ENCODE measurements at places on chromosomes 1 and 21.

DNA sequence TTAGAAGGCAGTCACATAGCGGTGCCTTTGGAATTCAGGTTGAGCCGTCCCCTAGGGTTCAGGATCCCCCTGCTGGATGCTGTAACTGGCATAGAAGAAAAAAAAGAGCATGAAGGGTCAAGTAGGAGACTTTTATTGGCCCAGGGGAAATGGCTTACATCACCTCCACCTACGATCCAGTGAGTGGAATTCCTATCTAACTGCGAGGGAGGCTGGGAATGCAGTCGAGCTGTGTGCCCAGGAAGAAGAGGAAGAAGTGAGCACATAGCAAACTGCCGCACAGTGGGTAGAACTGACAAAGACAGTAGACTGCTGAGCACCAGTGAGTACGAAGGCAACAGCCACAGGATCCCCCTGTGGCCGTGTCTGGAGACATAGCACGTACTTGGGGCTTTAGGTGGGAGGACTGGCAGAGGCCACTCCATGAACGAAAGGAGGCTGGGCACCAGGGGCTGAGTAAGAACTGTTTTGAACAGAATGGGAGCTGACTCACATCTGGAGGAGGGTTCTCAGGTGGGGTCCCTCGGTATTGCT lies 79.2 kb downstream of the RNF220 start:
- no peak for DNase-seq

DNA sequence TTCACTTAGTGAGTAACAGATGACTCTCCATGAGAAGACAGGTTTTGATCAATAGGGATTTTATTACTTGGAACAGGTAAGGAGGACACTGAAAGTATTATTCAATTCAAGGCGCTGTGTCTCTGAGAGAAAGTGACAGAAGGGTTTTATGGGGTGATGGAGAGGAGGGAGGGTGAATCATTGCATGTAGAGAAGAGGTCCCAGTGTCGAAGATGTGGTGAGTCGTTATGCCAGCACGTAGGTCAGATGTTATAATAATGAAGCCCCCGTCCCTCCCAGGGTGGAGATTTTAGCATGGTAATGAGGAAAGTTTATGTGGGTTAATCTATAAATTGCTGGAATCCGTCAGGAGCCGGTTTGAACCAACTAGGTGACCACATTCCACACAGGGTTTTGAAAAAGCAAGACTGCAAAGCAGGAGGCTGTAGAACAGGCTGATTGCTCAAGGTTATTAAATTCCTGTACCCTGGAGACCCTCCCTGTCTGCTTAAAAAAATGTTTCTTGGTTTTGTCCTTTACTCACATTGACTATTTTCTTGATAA lies 586.4 kb upstream of the TMPRSS15 start:
- DNase-seq: no peak

GRCh38 chr21:34884346-34884929 lies 164.7 kb downstream of the RUNX1 start:
- DNase-seq: no peak

GRCh38 chr1:167621780-167622313 lies 8.2 kb upstream of the RCSD1 start:
- DNase-seq: no peak

DNA sequence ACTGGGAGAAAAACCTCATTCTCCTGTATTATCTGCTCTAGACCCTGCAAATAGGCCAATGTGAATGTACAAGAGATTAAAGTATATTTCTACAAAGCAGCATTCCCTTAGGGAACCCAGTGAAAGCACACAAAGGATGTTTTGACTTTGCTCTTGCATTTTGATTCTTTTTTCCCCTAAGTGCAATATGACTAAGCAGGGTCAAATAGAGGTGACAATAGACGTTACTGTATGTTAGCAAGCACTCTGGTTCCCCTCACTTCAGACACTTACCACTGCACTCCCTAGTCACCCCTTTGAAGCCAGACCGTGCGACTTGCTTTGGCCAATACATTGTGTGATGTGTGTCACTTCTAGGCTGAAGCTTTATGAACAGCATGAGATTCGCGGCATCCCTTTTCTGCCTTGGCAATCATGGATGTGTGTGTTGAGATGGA lies 209.7 kb downstream of the RHOU start:
- DNase-seq: no peak

DNA sequence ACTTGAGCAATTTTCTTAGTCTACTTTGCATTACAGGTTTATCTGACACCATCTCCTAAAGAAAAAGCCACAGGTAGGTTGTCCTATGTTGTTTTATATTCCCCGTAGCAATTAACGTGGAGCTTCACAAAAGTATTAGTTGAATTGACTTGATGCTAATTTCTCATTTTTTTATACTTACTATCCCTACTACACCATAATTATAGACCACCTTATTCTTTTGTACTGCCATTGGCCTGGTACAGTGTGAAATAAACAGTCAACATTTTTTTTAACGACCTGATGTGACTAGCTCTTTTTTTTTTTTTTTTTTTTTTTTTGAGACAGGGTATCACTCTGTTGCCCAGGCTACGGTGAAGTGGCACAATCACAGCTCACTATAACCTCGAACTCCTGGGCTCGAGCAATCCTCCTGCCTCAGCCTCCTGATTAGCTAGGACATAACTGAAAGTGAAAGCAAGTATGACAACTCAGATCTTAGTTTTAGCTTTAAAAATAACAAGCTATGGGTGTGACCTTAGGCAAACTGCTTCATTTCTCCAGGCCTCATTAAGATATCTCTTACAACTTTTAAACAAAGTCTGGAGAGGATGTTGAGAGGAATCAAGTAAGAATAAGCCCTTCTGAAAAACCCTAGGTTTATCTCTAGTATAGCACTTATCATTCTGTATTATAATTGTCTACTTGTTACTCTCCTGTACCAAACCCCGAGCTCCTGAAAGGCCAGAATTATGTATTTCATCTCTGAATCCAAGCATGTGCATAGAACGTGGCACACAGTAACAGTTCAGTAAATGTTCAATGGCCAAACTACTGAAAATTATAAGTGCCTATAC lies 49.5 kb downstream of the LUZP1 start:
- DNase-seq: no peak

GRCh38 chr1:186974774-186975181 lies 146.0 kb downstream of the PLA2G4A start:
- no peak for DNase-seq

DNA sequence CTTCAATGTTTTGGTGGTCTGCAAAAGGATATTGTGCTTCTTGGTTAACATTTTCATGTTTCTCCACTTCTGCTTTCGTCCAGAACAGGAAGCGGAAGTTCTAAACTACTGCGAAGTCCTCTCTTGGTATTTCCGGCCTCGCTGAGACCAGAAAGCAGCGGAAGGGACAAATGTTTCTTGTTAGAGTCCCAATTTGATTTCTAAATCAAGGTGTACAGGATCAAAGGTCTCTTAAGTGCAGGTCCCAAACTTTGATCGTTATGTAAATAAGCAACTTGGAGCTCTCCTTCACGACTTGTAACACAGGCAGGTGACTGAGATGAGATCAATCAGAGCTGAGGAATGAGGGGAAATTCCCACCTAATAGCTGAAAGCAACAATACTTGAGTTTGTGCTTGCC lies 40.1 kb upstream of the HMCN1 start:
- DNase-seq: no peak

- DNase-seq: no peak
Measured at GRCh38 chr1:245261786-245262185, 107.0 kb downstream of the KIF26B start.

GRCh38 chr1:156126043-156126629 lies 11.6 kb downstream of the LMNA start:
- DNase-seq: peak; percentile 94

- DNase-seq: no peak
Measured at GRCh38 chr21:32889596-32889995, 118.0 kb upstream of the PAXBP1 start.

GRCh38 chr21:35399706-35400105 lies 350.6 kb upstream of the RUNX1 start:
- no peak for DNase-seq

DNA sequence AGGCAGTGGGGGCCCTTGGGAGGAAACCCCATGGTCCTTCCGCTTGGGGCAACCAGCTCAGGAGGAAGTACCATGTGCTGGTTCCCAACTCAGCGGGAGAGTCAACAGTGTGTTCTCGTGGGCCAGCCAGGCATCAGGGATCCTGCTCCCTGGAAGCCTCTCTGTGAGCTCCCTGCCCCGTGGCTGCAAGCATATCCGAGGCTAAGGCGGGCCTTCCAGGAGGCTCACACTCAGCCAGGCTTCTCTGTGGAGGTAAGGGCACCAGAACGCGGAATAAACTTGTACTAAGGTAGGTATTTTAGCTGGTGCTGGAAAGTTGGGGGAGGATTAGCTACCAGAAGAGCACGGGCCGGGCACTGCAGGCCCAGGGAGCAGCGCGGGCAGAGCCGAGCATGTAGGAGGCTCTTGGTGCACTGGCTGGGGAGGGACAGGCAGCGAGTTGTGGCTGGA lies 74.7 kb upstream of the POU3F1 start:
- DNase-seq: no peak

GRCh38 chr1:46062651-46063319 lies 69.6 kb downstream of the PIK3R3 start:
- DNase-seq: no peak

DNA sequence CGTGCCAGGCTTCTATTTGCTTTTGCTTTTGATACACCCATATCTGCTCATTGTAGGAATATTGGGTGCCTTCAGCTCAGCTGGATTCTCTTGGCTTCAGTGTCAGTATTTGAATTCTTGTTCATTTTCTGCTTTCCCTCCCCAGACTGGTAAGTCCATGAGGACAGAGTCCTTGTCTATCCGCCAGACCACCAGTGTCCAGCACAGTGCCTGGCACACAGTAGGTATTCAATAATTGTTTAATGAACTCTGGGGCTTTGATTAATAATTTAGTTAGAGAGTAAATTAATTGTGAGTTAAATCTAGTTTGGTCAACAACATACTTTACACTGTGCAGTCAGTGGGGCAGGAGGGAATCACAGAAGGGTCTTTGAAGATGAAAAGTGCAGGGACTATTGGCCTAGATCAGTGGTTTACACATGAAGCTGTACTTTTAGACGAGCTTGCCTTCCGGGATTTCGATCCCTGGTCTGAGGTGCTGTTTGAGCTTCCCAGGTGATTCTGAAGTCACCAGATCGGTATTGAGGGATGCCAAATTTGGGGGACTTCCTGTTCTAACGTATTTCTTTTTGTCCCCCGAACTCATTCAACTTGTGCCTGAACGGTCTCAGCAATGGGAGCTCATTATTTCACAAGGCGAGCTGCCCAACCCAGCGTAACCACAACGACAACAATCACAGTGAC lies 119.1 kb upstream of the JUN start:
- DNase-seq: no peak

DNA sequence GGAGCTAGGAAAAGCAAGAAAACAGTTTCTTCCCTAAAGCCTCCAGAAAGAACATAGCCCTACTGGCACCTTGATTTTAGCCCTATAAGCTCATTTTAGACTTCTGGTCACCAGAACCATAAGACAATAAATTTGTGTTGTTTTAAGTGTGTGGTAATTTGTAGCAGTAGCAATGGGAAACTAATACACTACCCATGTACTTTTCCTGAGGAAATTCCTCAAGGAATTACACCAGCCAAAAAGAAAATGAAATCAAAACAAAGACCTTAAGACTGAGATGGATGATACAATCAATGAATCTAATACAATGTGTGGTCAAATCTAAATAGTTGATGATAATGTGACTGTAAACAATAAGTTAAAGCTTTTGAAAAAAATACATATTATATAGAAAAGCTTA lies 11.8 kb downstream of the VAMP4 start:
- no peak for DNase-seq

GRCh38 chr1:13842497-13842896 lies 142.5 kb downstream of the PRDM2 start:
- no peak for DNase-seq

GRCh38 chr1:34587761-34588160 lies 167.1 kb upstream of the GJB5 start:
- DNase-seq: no peak

GRCh38 chr21:30168086-30168485 lies 1.5 kb upstream of the CLDN17 start:
- DNase-seq: no peak

- DNase-seq: no peak
Measured at GRCh38 chr1:155473151-155473821, 89.3 kb downstream of the ASH1L start.

GRCh38 chr1:221437171-221437570 lies 304.7 kb downstream of the DUSP10 start:
- no peak for DNase-seq

- no peak for DNase-seq
Measured at GRCh38 chr1:30191154-30191702, 532.2 kb downstream of the MATN1 start.

DNA sequence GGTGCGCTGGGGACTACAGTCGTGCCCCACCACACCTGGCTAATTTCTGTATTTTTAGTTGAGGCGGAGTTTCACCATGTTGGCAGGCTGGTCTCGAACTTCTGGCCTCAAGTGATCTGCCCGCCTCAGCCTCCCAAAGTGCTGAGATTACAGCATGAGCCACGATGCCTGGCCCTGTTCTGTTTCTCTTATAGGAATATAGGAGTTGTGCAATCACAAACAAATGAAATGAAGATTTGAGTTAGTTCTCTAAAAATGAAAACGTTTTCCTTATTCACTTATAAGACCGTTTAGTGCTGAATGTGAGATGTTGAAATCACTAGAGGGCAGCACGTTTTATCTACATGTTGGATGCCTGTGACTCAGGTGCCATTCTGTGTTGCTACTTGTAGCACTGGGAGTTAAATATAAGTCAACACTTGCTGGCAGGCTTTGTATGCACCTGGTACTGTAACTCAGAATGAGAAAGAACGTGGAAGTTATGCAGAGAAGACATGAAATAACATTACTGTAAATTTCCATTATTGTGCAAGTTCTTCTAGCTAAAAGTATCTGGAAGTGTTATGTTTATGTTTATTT lies 45.8 kb downstream of the MIGA1 start:
- no peak for DNase-seq

DNA sequence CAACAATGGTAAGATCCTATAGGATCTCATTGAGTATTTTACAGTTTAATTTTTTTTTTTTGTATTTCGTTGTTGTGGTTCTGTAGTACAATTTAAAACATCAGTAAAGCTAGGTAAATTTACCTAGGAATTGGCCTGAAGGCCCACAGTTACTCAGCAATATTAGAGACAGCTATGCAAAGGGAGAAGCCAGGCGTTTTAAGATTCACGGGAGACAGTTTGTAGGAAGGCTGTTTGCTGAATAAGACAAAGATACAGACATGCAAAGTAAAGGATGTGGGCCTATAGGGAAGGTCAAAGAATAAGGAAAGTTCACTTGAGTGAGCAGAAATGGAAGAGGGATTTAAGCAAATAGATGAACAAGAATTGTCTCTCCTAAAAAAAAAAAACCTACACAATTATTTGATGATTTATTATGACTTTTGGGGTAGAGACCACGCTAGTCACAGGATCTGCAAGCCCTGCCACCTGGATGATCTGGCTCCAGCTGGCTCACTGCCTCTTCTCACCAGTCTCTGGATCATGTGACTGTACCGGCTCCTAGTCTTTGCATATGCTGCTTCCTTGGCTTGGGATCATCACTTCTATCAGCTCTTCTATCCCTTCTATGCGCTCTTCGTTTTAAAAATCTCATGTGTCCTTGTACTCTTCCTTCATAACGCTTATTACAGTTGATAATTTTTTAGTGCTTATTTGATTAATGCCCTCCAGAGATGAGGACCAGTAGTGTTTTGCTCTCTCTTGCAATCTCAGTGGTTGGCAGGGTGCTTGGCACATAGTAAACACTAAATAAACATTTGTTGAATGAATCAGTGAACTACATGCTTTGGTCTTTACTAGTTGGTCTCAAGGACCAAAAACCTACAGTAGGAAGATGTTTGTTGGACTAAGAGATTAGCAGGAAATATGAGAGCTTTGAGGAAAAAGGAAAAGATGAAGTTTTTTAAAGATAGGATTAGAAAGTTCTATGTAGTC lies 14.1 kb downstream of the DYRK1A start:
- DNase-seq: no peak

Data from right hindlimb (tissue), 1 donor.